Astrocyte of the cerebellum (primary cell): ENCODE measurements at places on chromosomes 12 and 14.

- no peak for DNase-seq
These were observed 317.9 kb downstream of the PCNX1 start for GRCh38 chr14:71225113-71225512.

GRCh38 chr14:47040550-47040949 is 389.0 kb upstream of the RPL10L start:
- no peak for DNase-seq

GRCh38 chr12:92987846-92988621 is 58.9 kb upstream of the EEA1 start:
- no peak for DNase-seq

GRCh38 chr14:50061664-50062437 is 54.5 kb downstream of the VCPKMT start:
- no peak for DNase-seq

GRCh38 chr14:22417914-22418313 is 171.1 kb downstream of the DAD1 start:
- no peak for DNase-seq
